Stimulated activated CD8-positive, alpha-beta memory T cell treated with anti-CD3 and anti-CD28 coated beads, Interleukin-15, amount 100 ng/mL, for 24 hours (primary cell): ENCODE measurements at places on chromosomes 6 and 20.

DNA sequence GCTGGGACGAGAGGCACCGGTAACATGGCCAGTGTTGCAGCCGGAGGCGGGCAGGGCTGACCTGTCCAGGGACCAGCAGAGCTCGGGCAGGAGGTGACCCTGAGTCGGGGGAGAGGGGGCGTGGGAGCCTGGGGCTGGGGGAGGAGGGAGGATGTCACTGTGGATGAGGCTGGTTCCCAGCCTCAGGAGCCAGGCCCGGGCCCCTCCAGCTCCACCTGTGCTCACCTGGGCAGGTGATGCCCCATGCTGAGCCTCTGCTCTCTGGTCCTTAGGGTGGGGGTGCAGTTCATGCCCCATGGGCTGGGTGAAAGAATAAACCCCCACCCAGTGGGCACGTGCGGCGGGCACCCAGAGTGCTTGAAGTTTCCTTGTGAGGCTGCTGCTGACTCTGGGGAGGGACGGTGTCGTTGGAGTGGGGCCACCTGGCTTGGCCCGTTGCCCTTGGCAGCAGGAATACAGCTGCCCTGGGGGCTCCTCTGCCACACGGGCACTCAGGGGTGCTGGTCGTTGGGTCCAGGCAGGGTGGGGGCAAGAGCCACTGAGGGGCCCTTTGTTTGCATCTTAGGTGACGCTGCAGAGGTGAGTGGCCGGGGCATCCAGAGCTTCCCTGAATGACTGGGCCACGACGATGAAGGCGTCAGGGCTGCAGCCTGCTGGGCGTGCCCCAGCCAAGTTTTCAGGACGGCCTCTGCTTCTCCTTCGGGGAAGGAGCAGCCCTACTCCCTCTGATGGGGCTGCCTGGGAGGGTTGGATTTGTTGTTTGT, 24.7 kb upstream of the BHLHE23 start:
- DNase-seq = no peak

GRCh38 chr6:85644279-85644762, 1.6 kb upstream of the SYNCRIP start:
- DNase-seq = no peak

DNA sequence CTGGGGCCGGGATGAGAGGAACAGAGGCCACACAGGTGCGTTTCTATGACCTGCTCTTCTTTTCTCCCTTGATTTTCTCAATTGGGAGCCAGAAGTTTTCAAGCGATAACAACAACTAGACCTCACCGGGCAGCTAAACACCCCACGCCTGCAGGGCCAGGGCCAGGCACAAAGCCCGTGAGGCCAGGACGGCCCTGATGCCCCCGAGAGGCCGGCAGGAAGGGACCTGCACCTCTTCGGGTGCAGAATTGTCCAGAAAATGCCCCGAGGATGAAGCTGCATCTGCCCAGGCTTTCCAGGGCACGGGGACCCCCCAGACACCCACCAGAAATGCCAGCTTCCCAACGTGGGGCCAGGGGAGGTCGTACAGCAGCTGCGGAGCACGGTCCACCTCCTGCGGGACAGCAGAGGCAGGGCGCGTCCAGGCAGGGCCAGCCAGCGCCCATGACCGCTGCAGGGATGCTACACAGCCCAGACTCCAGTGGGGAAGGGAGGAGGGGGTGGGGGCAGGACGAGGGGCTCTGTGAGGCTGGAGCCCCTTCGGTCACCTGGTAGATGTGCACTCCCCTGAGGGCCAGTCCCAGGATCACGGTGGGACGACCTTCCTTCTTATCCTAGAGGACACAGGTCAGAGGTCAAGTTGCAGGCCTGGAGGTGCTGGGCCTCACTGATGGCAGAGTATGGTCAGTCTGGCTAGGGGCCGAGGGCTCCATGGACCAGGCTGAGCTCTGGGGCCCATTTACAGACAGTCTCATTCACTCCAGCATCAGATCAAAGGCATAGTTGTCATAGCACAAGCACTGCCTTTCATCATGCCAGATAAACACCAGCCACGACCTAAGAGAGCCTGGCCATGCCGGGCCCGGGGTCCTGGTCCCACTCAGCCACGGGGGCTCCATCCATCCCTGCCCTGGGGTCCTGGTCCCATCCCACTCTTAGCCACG, 16.4 kb downstream of the FRMD1 start:
- DNase-seq = no peak

- DNase-seq = no peak
These were observed 998 bp downstream of the BMP2 start for GRCh38 chr20:6768228-6769140.

DNA sequence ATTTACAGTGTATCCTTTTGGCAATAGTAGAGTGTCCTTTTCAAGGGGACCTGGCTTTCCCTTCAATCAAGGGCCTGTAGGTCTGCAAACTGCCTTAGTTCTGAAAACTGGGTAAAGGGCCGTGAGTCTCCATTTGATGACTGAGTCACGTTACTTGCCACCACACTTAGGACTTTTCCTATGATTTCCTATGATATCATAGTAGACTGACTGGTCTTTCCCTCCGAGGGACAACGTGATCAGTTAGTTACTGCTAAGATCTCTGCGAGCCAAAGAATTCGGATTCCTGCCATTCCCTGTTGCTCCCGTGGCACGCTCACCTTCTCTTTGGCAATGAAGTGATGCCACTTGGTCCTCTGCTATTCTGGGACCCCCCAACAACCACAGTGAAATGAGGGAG, 8.4 kb downstream of the ZNF831 start:
- DNase-seq = no peak
